ENCODE measurements at places on chromosomes 2 and 18.

- DNase-seq, result no peak
Observed at GRCh38 chr2:144014103-144014502, 505.8 kb downstream of the ZEB2 start.

DNA sequence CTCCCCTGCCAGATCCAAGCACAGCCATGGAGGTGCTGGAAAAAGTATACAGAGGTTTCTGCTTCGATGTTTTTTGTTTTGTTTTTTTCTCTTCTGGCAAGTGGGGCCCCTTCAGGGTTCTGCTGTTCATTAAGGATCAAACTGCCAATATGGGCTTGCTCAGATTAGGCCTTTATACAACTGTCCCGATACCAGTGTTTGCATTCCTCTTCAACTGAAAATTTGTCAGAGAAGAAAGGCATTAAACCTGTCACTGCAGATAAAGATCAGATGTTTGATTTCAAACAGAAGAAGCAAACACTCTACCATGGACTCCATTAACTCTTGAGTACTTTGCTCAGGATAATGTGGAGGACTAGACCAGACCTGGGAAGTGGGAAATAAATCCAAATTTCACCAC, 396.0 kb upstream of the SMIM21 start:
- no peak for DNase-seq

GRCh38 chr2:172516299-172516698, 39.6 kb upstream of the PDK1 start:
- peak; percentile 55 for DNase-seq

DNA sequence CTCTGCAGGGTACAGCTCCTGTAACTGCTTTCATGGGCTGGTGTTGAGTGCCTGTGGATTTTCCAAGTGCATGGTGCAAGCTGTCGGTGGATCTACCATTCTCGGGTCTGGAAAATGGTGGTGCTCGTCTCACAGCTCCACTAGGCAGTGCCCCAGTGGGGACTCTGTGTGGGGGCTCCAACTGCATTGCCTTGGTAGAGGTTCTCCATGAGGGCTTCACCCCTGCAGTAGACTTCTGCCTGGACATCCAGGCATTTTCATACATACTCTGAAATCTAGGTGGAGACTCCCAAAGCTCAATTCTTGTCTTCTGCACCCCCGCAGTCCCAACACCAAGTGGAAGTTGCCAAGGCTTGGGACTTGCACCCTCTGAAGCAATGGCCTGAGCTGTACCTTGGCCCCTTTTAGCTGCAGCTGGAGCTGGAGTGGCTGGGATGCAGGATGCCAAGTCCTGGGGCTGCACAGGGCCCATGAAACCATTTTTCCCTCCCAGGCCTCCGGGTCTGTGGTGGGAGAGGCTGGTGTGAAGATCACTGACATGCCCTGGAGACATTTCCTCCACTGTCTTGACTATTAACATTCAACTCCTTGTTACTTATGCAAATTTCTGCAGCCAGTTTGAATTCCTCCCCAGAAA, 41.6 kb downstream of the EDAR start:
- DNase-seq, result no peak

- DNase-seq, result peak; percentile 1
Observed at GRCh38 chr2:7044253-7045250, 127.3 kb downstream of the RNF144A start.

- peak; percentile 42 for DNase-seq
Observed at GRCh38 chr2:53033411-53033810, 734.2 kb upstream of the CHAC2 start.

DNA sequence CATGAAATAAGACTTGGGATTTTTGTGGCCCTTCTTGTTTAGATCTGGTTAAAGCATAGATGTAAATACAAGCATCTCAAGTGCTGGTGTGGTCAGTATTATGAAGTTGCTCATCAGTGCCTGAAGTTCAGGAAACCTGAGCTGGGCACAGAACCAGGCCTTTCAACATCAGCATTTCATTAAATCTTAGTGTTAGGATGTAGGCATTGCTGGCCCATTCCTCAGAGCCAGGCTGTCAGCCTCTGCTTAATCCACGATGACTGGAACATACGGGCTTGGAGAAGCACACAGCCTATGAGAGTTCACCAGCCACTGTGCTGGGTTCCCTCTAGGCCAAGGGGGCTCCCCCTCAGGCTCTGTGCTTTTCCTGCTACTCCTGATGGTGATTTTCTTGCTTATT, 270.2 kb downstream of the EN1 start:
- DNase-seq, result no peak

DNA sequence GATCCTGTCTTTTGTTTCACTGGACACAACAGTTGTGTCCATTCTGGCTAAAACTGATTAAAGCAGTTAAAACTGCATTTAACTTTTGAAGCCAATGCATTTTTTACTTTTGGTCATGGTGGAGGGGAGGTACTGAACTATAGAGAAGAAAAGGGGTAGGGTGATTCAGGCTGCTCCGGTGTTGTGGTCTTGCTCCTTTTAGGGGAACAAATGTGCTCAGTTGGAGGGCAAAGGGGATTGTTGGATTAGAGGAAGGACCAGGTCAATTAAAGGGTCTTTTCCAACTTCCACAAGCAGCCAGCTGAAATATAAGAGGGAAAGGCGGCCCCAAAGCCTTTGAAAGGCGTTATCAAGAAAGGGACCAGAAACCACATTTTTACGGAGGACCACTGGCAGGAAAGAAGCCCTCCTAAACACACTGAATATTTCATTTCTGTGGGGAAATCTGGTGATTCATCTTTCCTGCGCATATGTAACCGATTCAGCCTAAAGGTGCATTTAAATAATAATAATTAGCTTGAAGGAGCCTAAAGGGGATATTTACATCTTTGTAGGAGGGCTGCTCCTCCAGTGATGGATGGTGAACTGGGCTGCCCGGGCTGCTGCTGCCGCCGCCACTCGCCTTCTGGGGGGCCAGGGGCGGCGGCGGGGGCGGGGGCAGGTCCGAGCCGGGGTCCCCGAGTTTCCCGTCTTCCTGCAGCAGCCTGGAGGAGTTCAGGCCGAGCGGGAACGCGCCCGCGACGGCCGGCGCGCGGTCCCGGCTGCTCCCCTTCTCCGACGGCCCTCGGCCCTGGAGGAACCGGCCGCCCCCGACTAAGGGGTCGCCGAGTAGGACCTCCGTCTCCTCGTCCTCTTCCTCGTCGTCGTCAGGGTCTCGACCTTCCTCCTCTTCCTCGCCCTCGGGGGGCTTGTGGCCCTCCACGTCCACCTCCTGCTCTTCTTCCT, 5.2 kb downstream of the SKOR2 start:
- no peak for DNase-seq

GRCh38 chr2:155692856-155693255, 639.7 kb downstream of the NR4A2 start:
- DNase-seq, result no peak

GRCh38 chr2:239919774-239920692, 105.1 kb downstream of the NDUFA10 start:
- DNase-seq, result no peak

- DNase-seq, result no peak
Observed at GRCh38 chr2:126467367-126468054, 188.4 kb upstream of the GYPC start.

GRCh38 chr2:54691445-54692135, 31.9 kb upstream of the EML6 start:
- no peak for DNase-seq

DNA sequence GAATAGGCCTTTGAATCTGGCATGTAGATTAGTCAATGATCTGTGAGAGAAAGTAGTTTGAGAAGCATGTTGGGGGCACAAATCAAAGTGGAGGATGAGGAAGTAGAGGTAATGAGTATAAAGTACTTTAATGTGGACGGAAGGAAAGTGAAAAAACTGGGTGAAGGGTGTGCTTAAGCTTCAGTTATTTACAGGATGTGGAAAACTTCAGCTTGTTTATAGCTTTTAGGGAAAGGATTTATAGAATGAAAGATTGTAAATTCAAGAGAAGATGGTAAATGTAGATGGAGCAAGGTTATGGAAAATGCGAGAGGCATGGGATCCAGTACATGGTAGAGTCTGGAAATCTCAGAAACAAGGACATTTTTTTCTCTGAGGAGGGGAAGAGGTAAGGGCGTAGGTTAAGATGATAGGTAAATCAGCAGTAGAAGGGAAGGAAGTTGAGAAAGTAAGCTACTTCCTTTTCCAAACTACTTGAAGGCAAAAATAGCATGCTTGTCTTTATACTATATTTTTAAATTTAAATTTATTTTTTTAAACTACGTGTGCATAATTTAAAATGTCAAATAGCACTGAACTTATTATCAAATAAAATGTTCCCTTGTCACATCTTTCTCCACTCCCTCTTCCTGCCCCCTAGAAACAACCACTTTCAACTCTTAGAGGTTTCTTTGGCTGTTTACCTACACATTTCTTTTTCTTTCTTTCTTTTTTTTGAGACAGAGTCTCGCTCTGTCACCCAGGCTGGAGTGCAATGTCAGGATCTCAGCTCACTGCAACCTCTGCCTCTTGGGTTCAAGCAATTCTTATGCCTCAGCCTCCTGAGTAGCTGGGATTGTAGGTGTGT, 8.5 kb downstream of the FAM117B start:
- DNase-seq, result no peak

DNA sequence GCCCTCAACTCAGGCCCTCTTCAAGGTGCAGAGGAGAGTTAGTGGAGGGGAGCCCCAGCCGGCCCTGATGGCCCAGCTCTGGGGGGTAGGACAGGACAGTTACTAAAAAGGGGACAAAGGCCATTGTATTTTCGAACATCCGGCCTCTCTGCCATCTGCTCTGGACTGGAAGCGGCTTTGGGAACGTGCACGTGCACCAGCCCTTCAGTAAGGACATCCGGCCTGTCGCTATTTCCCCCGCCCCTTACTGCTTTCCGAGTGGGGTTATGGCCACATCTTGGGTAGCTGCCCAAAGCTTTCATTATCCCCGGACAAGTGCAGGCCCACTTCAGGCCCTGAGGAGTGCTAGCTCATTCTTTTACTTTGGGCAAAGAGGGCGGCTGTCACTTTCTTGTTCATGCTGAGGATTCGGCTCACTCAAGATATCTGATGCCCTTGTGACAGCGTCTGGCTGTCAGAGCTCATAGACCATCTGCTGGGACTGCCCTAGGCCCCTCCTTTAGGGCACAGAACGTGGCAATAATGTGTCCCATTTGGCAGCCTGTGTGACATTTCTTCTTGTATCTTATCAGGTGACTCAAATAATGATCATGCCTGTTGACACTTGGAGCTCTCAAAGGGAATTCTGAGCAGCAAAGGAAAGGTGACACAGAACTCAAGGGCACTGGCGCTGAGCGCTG, 17.5 kb downstream of the SLC4A3 start:
- no peak for DNase-seq

- no peak for DNase-seq
Observed at GRCh38 chr2:128354726-128355470, 36.2 kb upstream of the HS6ST1 start.

DNA sequence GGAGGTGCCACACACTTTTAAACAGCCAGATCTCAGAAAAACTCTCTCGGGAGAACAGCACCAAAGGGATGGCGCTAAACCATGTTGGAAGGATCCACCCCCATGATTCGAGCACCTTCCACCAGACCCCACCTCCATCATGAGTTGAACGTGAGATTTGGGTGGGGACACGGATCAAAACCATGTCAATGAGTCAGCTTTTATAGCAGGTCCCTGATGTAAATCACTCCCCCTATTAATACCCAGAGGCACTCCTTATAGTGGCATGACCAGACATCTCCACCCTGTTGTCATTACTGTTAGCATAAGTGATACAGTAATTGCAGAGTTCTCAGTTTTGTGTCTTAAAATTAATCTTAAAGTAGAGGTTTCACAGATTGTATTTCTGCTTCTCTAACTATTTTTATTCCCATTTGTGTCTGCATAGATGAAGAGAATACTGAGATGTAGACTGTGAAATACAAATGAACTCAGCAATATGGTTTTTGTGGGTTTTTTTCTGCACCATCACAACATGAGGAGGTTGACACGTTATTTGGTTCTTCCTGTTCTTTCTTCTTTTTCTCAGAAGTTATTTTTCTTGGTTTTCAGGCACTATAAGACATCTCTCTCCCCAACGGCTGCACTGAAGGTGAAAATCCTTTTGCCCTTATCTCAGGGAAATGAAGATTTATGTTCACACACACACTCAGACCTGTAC, 218.2 kb downstream of the ARL4C start:
- no peak for DNase-seq

DNA sequence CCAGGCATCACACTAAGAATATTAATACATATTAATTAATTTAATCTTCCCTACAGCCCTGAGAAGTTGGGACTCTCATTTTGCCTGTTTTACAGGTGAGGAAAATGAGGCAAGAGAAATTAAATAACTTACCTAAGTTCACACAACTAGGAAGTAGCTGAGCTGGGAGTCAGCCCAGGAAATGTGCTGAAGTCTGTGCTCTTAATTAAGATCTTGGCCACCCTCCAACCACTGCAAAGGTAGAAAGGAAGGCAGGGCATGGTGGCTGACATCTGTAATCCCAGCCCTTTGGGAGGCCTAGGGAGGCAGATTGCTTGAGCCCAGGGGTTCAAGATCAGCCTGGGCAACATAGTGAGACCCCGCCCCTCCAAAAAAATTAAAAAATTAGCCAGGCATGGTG, 12.9 kb upstream of the MGAT4A start:
- DNase-seq, result no peak

GRCh38 chr2:33209976-33210375, 263.2 kb downstream of the LTBP1 start:
- DNase-seq, result no peak

GRCh38 chr2:44952143-44952805, 10.8 kb downstream of the SIX3 start:
- DNase-seq, result no peak

- no peak for DNase-seq
Observed at GRCh38 chr18:25313268-25313667, 38.7 kb downstream of the ZNF521 start.

DNA sequence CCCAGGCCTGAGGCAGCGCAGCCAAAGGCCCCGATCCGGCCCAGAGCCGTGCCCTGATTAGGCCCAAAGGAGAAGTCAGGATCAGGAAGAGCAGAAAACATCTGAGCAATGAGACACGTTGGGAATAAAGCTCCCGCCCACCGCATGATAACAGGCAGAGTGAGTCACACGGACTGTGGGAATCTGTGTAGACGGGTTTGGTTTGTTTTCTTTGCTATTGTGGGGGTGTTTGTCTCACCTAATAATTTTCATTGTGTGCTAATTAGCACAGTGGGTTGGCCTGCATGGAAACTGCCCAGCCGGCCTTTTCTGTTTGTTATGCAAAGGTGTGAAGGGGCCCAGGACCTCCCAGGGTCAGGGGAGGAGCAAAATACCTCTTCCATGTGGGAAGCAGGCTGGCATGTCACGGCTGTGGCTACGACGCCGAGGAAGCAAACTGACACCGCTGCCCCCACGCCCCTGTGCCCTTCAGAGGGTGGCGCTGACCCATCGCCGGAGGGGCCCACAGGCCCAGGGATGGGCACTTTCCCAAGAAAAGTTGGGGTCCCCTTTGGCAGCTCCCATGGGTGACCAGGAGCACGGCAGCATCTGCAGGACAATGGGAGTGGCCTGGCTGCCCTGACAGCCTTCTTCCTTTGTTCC, 68.4 kb upstream of the CTDP1 start:
- peak; percentile 34 for DNase-seq

GRCh38 chr2:134722728-134723127, 3.9 kb upstream of the TMEM163 start:
- DNase-seq, result no peak

- DNase-seq, result no peak
Observed at GRCh38 chr18:69580107-69580506, 179.4 kb downstream of the DOK6 start.

Data from AG04450 (cell line).